ENCODE measurements at places on chromosomes 3 and 15.

GRCh38 chr3:183824761-183825455, 469 bp downstream of the MAP6D1 start:
- no peak for DNase-seq

- DNase-seq, result no peak
Measured at GRCh38 chr3:134769287-134769868, 25.7 kb upstream of the EPHB1 start.

DNA sequence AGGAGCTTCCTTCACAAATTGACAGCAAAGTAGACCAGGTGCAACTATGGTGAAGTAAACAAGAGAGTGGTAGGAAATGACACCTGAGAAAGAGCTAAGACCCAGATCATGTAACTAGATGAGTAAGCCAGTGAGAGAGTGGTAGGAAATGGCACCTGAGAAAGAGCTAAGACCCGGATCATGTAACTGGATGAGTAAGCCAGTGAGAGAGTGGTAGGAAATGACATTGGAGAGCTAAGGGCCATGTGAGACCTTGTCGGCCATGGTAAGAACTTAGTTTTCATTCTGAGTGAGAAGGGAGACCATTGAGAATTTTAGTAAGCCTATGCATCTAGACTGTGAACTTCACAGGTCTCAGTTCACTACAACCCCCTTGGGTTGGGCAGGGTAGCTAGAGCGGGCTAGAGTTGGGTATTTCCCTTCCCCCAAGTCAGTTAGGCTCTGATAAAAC, 5.4 kb upstream of the SENP7 start:
- peak; percentile 27 for DNase-seq

DNA sequence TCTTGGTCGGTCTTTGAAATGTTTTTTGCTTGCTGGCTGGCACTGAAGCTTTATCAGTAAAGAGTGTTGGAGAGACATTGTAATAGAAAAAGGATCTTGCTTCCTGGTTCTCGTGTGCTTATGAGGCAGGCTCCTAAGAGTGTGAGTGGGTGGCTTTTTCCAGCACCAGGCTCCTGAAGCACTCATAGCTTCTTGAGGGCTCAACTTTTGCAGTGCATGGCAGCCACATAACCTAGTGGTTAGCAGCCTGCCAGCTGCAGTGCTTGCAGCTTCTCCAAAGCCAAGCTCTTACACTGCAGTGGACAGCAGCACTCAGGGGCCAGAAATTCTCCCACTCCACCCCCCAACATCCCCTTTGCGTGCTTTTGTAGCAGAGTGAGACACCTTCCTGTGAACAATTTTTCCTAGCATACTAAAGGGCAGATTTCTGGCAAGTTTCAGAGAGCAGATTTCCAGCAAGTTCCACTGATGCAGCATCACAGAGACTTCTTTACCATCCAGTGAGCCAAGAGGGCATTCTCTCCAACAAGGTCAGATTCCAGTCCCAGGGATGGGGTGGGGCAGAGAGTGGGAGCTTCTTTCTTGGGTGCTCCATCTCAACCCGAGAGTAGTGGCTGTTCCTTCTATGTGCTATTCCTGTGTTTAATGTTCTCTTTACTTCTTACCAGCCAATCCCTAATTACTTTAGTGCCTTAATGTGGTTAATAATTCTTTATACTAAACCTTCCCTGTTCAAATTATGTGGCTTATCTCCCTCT, 15.8 kb upstream of the ARHGEF26 start:
- DNase-seq, result no peak

DNA sequence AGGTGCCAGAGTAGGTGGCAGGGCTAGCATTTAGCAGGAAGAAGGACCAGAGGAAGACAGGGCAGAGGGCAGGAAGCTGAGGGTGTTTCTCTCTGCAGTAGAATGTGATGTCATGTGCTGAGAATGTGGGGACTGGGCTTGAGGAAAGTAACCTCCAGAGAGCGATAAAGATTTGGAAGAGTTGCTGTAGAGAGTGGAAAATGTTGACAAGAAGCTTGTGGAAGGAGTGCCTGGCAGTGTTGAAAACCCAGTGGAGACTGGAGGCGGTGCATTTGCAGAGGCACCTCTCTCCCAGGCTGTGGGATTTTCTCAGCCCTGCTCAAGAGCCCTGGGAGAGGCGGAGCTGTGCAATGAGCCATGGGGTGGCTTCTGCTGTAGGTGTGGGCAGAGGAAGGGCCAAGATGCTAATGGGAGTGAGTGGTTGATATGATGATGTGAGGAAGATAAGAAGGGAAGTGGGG, 54.8 kb downstream of the MESD start:
- DNase-seq, result peak; percentile 48

DNA sequence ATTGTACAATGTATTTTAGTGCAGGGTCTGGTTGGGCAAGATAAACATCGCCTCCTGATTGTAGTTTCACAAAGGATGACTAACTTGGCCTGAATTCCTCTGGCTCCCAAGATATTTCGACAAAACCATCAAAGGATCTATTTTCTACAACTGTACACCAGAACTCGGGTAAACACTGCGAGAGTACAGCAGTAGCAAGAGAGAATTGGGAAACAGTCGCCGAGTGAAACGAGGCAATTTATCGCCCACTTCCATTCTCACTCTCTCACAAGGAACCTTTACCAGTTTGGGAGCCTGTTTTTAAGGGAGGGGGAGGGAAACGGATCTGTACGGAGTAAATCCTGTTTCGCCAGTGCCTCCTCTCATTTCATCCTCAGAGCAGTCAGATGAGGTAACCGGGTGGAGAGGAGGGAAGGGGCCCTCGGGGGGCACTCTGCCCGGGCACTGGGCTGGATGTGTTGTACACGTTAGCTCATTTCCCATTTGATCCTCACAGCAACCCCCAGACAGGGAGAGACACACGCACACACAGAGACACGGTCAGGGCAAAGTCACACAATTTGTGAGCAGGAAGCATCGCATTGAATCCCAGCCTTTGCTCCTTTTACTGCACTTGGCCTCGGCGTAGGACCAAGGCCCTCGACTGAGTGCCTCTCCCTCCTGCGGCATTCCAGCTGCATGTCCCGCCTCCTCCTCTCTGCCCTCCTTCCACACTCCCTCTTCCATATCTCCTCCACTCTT, 120.1 kb downstream of the LIPC start:
- peak; percentile 94 for DNase-seq

- no peak for DNase-seq
Measured at GRCh38 chr3:23431764-23432163, 228.6 kb downstream of the UBE2E2 start.

- no peak for DNase-seq
Measured at GRCh38 chr3:125005676-125006075, 50.1 kb downstream of the HEG1 start.

DNA sequence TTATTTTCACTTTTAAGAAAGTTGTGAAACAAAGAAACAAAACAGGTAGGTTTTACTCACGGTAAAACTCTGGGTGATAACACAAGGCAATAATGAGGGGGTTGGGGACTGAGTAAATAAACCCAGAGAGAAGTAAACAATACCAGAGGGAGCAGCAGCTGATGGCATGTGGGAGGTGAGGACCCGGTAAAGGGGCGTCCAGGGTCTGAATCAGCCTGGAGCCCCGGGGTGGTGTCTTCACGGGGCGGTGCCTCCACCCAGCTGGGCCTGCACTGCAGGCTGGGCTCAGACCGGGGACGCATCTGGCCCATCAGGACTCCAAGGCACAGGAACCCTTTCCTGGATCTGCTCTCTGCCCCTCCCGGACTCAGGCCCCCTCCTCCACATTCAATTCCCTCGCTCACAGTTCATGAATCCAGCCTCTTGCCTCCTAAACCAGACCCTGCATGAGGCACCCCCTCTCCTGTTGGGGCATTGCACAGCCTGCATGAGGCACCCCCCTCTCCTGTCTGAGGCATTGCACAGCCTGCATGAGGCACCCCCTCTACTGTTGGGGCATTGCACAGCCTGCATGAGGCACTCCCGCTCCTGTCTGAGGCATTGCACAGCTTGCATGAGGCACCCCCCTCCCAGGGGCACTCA, 73.9 kb upstream of the MFGE8 start:
- DNase-seq, result no peak

DNA sequence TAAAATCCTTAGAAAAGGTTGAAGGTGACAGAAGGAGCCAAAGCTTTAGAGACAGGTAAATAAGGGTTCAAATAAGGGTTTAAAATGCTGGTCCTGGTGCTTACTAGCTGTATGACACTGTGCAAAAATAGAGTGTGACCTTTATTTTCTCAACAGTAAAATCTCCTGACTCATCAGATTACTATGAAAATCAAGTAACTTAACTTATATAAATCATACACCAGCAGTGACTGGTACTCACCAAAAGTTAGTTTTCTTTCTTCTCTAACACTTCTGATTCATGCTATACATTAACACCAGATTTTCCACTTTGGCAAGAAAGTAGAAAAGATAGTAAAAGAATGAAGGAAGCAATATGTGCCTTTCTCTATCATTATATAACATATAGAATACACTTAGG, 205.9 kb upstream of the GBE1 start:
- no peak for DNase-seq

GRCh38 chr15:45641374-45641781, 6.5 kb downstream of the SQOR start:
- DNase-seq, result peak; percentile 88

DNA sequence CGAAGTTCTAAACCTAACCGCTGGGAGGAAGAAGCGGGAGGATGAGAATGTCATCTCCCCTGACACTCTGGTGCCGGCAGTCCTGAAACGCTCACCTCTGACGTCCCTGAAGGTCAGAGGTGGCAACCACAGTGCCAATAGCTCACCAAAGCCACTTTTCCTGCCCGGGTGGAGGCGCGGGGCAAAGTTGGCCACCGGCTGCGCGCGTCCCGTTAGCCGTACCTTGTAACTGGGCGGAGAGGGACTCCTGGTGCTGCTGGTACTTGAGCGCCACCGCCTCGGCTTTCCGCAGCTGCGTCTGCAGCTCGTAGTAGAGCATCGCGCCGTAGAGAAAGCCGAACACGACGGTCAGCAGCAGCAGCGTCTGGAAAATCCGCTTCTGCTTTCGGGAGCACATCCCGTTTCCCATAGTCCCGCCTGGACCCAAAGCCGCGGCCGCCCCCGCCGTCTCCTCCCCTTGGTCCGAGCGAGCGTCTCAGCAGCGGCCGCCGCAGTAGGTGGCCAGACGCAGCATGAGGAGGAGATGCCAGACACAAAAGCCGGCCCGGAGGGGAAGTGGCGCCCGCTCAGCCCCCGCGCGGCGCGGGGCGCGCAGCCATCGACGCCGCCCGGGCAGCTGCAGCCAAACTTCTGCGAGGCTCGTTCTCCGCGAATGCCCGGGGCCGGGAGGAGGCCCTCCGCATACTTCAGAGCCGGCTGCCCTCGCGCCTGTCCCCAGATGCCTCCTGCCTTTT, 680 bp downstream of the GOLIM4 start:
- DNase-seq, result peak; percentile 74

- DNase-seq, result peak; percentile 91
Measured at GRCh38 chr15:67080118-67080899, 14.9 kb downstream of the SMAD3 start.

DNA sequence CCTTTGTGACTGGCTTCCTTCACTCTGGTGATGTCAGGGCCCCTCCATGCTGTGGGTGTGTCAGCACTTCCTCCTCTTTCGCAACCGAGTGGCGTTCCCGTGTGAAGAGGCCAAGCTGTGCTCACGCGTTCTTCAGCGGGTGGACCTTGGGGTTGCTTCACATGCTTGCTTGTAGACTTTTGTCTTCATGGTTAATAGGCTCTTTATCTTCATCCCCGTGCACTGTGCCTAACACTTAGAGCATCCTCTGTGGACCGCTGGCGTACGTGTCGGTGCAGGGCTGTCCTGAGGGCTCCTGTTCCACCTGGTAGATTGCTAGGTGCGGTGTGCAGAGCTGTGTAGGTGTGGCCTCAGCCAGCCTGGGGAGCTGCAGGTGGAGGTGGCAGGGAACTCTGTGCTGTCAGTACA, 182.3 kb downstream of the OR4M2 start:
- DNase-seq, result no peak

DNA sequence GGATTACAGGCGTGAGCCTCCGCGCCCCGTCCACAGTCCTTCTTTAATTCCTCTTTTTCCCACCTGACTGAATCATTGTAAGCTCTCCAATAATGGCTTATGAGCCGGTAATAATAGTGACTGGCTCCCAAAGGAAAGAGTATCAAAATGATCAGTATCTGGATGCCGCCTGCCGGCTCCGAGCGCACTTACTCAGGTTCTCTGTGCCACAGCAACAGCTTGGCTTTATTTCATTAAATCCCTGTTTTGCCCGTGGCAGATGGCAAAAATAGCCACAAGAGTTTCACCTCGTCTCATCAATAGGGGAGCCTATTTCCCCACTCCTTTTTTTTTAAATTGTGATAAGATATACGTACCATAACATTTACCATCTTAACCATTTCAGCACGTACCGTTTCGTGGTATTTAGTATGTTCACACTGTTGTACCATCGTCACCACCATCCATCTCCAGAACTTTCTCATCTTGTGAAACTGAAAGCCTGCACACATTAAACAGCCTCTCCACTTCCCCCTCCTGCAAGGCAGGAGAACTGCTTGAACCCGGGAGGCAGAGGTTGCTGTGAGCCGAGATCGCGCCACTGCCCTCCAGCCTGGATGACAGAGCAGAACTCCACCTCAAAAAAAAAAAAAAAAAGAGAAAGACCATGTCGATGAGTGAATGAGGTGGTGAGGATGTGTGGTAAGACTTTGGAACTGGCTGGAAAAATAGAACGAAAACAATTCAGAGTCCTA, 80.7 kb upstream of the DLG1 start:
- no peak for DNase-seq

Data from LHCN-M2 (cell line).